ENCODE measurements at places on chromosomes 12 and 14. TPM values are rescaled to one million over a fixed set of nuclear protein-coding genes. Genes with fewer than 3 reads are reported as not detected.

Gene PPTC7
- total RNA-seq: 29.9 TPM

Gene HVCN1
- total RNA-seq: 4.2 TPM

Gene CDK4
- 87.0 TPM for total RNA-seq

Gene OTOGL
- total RNA-seq: not detected

Gene ANKRD13A
- total RNA-seq: 29.8 TPM

Gene CD69
- 11.9 TPM for total RNA-seq

Measured in mesenteric fat pad (tissue), 1 donor.